ENCODE measurements at places on chromosomes 5 and 9. TPM values are rescaled to one million over a fixed set of nuclear protein-coding genes. Genes with fewer than 3 reads are reported as not detected.

- H3K4me1 ChIP-seq: peaks cover 19% of the 10 kb centered on the region
- H3K27ac ChIP-seq: no peak overlapping the region
- H3K36me3 ChIP-seq: no peaks in the 10 kb centered on the region
- no peak for DNase-seq
- no peaks in the 10 kb centered on the region for H3K27me3 ChIP-seq
Measured at GRCh38 chr9:132350861-132351315, 3.9 kb downstream of the SETX start.

DNA sequence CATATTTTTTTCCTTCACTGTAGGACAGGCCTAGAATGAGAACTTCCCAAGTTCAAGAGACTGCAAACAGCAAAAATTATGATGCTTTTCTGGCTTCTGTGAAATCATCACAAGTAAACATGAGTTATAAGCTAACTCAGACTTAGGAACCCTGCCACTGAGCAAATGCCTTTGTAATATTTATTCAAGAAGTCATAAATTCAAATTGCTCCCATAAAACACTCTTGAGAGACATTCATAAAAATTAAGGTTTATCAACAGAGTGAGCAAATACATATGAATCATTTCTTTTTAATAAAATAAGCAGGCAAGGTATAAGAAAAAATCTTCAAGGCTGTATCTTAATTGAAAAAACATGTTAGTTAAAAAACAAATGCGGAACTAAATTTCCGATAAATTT lies 124.2 kb downstream of the GNA14 start:
- no peaks in the 10 kb centered on the region for H3K27me3 ChIP-seq
- H3K4me3 ChIP-seq: no peak overlapping the region
- peak; percentile 39 for DNase-seq
- H3K4me1 ChIP-seq: peaks cover 7% of the 10 kb centered on the region

DNA sequence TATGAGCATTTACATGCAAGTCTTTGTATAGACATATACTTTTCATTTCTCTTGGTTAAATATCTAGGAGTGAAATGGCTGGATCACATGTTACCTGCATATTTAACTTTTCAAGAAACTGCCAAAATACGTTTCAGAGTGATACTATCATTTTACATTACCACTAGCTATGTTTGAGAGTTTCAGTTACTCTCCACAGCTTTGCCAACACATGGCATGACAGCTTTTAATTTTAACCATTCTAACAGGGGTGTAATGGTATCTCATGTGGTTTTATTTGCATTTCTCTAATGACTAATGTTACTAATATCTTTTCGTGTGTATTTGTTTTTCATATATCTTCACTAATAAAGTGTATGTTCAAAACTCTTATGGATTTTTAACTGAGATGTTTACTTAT lies 99.8 kb downstream of the DTWD2 start:
- no peak for DNase-seq
- no peak overlapping the region for H3K27ac ChIP-seq
- no peaks in the 10 kb centered on the region for H3K36me3 ChIP-seq
- no peaks in the 10 kb centered on the region for H3K27me3 ChIP-seq

Gene FKBP15
- 14.5 TPM for polyA plus RNA-seq

GRCh38 chr5:134288610-134289009 lies 62.7 kb upstream of the PPP2CA start:
- H3K4me3 ChIP-seq: no peak overlapping the region
- no peak for DNase-seq
- no peaks in the 10 kb centered on the region for H3K36me3 ChIP-seq
- no peaks in the 10 kb centered on the region for H3K4me1 ChIP-seq
- H3K27me3 ChIP-seq: no peaks in the 10 kb centered on the region
